ENCODE measurements at places on chromosomes 7 and 10. TPM values are rescaled to one million over a fixed set of nuclear protein-coding genes. Genes with fewer than 3 reads are reported as not detected.

- no peak for DNase-seq
Observed at GRCh38 chr10:17199351-17199804, 2.1 kb downstream of the TRDMT1 start.

GRCh38 chr10:82267014-82267413, 392.0 kb downstream of the NRG3 start:
- DNase-seq: no peak

GRCh38 chr7:6379886-6380285, 67.9 kb downstream of the DAGLB start:
- no peak for DNase-seq

DNA sequence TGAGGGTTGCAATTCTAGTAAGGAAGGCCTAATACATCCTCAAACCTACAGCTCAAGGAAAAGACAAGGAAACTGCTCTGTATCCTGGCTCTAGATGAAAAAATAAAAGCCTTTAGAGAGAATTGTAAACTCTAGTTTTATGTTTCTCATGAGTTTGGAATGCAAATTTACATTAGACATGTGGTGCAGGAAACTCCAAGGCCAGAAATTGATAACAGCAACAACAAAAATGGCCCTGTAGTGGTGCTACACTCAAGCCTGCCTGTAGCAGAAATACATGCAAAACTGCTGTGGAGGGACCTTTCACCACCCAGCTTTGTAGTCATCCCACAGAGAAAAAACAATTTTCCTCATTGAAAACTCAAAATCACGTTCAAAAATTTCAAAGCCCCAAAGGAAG, 546.7 kb upstream of the LRRN3 start:
- no peak for DNase-seq

DNA sequence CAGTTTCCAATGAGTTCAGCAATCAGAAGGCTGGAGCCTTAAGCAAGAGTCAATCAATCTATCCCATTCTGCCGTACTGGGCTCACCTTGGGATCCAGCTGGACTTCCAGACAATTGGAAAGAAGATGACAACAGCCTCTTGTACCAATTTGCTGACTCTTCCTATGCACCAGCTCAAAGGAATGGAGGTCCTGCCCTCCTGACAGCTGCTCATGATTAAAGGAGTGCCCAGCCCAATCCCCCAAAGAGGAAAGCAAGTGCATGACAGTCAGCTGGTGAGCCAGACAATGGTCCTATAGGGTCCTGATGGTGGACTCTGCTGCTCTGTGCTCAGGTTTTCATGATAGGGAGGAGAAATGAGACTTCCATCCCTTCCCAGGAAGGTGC, 25.1 kb downstream of the VSTM4 start:
- DNase-seq: no peak

DNA sequence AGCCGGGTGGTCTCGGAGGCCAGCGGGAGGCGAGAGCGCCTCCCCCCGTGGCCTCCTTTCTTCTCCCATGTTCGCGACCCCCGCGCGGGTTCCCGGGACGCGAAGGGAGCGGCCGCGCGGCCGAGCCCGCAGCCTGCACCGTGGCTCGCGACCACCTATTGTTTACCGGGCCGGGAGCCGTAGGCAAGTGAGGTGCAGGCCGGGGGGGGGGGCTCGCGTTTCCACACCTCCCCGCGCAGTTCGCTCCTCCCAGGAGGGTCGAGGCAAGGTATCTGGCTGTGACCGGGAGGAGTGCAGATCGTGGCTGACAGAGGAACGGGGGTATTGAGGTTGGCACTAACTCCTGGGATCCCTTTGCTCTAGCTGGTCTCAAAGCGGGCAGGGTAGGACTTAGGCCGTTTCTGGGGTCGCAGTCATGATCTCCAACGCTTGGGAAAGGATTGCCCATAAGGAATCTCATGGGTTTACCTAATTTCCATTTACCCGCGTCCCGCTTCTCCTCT, 734 bp downstream of the PTPN12 start:
- DNase-seq: no peak

DNA sequence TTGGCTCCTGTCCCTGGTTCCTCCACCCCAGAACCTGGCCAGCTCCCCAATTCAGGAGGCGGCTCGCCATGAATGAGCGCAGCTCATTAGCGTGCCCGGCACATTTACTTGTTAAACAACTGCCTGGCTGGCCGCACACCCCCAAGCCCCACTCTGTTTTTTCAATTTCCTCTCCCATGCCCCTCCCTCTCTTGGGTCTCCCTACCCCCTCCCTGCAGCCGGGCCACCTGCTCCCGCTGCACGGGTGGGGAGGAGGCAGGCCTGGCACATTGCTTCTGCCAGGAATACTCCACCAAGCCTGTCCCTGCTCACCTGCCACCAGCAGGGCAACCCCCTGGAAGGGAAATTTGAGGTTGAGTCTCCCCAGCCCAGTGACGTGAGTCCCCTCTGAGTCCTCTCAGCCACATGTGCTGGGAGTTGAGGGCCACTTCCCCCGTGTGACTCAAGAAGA, 2.5 kb upstream of the SLIT1 start:
- DNase-seq: no peak

Gene ACSM6
- not detected for total RNA-seq
